ENCODE measurements at places on chromosomes 6 and 20.

DNA sequence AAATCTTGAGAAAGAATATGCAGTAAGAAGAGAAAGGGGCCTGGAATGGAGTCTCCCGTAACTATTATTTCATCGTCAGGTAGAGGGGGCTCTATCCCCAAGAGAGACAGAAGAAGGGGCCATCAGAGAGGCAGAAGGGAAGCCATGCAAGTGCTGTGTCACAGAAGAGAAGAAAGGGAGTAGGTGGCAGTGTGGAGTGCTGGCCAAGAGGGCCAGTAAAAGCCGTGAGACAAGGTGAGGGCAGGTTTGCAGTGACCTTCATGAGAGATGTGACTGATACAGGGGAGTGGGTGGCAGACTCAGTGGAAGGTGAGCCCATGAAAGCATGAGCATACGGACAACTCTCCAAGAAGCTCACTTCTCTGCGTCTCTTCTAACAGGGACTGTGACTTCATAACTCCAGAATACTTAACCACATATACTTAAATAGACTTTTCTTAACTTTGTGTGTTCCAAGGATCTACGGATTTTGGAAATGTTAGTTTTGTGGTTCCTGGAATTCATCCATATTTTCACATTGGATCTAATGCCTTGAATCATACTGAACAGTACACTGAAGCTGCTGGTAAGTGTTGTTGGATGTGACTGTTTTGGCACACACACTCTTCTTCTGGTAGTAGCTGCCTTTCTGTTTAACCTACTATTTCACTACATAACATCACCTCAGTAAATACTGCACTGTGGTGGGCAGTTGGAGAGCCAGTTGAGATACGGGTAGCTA is 15.6 kb downstream of the PM20D2 start:
- DNase-seq, result no peak

- no peak for DNase-seq
These were observed 31.6 kb upstream of the LY86 start for GRCh38 chr6:6556738-6557503.

- DNase-seq, result no peak
These were observed 194.2 kb upstream of the GMDS start for GRCh38 chr6:2439632-2440031.

DNA sequence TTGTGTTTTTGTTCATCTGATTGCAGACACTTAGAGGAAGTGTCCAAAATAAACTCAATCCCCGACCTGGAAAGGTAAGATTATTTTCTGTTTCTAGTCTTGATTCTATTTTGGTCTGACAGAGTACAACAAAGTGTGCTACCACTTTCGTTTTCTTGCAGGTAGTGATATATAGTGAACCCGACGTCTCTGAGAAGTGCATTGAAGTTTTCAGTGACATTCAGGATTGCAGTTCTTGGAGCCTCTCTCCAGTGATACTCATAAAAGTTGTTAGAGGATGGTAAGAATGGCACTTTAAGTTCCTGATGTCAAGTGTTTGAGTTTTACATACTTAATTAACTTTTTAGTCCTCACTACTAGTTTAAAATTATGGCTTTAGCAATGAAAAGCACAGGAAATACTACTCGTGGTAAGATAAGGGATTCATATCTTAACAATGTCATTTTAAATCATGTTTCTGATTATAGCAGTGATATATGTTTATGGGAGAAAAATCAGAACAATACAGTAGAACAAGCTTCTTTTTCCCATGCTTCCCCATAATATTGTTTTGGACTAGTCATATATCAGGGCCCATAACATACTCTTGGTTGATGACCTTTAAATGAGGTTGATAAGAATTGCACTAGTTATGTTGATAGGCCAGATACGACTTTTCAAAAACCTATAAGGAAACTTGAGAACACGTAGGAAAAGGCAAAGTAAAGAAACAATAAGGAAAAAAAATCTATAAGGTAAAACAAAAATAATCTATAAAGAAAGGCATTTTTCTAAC is 104.0 kb downstream of the RTN4IP1 start:
- no peak for DNase-seq

DNA sequence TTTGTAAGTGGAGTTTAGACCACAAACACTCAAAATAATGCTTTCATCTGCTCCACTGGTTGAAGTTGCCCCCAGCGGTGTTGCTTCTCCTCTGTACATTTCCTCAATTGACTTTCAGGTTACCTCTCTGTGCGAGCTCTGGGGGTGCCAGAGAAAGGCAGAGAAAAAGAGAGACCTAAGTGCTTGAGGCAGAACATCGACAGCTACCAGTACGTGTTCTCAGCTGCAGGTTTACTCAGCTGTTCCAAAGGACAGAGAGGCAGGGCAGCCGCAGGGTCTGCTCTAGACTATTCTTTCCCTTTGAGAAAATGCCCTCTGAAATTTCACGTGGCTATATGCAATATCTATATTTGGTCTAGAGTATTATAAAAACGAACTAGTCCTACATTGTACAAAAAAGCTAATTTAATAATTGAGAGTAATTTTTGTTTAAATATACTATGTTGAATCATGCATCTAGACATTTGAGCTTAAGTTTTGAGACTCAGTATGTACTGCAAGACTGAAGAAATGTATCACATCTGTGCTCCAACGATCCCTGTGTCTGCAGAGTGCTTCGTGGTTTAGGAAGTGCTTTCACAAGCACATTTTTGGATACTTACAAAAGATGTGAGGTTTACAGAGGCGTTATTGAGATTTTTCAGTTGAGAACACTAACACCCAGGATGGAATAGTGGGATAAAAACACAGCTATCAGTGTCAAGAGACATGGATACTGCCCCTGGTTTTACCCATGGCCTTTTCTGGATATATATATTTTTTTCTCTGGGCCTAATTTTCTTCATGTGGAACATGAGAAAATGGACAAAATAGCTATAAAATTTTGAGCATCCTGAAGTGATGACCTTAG is 453.6 kb upstream of the FLRT3 start:
- no peak for DNase-seq

DNA sequence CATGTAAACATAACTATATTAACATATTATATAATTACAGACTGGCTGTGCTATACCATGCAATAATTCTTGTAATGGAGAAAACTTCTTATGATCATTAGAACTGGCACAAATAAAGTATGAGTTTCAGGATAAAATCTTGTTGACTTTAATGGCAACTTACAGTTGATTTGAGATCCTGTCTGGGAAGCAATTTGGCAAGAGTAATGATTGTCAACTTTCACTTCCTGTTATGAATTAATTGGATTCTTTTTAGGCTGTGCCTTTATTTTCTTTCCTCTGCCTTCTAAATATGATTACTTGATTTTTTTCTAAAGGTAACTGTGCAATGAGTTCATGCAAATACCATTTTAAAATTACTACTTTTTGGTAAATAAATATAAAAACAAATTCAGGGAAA is 158.1 kb upstream of the B3GAT2 start:
- no peak for DNase-seq

DNA sequence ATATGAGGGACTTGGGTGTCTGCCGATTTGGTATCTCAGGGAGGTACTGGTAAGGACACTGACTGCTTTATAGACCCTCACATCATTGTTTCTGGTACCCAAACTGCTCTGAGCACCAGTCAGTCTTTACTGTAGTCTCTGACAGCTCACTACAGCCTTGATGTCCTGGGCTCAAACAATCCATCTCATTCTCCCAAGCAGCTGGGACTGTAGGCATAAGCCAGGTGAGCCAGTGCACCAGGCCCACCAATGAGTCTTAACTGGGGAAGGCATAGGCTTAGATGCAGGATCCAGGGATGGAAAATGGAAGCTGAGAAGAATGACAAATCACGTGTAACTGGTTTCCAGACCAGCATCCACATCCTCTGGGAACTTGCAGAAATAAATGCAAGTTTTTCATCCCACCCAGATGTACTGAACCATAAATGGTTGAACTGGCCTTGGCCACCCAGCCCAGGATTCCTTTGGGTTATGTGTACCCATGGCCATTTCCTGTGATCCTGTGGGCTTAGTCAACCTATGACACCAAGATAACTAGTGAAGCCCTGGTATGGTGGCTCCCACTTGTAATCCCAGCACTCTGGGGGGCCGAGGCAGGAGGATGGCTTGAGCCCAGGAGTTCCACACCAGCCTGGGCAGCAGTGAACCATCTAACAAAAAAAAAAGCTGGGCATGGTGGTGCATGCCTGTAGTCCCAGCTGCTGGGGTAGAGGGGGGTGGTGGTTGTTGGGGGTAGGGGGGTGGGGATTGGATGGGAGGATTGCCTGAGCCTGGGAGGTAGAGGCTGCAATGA is 5.8 kb downstream of the TUBB start:
- DNase-seq, result no peak

- DNase-seq, result no peak
These were observed 285.4 kb upstream of the FLRT3 start for GRCh38 chr20:14622796-14623195.

DNA sequence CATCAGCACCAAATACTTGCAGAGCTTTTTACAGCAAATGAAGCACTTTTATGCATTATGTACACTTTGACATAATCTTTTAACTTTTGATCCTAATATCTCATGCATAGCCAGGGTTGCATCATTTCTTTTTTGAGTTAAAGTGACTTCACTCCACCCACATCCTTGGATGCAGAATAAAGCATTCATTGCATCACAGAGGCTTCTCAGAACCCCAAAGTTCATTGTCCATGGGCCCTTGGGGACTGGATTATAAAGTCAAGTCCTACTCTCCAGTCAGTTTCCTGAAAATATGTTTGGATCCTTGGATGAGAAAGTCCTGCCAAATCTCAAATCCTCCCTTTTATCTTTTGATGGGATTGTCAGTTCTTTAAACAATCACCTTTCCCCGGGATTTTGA is 10.6 kb upstream of the EFHC1 start:
- no peak for DNase-seq

DNA sequence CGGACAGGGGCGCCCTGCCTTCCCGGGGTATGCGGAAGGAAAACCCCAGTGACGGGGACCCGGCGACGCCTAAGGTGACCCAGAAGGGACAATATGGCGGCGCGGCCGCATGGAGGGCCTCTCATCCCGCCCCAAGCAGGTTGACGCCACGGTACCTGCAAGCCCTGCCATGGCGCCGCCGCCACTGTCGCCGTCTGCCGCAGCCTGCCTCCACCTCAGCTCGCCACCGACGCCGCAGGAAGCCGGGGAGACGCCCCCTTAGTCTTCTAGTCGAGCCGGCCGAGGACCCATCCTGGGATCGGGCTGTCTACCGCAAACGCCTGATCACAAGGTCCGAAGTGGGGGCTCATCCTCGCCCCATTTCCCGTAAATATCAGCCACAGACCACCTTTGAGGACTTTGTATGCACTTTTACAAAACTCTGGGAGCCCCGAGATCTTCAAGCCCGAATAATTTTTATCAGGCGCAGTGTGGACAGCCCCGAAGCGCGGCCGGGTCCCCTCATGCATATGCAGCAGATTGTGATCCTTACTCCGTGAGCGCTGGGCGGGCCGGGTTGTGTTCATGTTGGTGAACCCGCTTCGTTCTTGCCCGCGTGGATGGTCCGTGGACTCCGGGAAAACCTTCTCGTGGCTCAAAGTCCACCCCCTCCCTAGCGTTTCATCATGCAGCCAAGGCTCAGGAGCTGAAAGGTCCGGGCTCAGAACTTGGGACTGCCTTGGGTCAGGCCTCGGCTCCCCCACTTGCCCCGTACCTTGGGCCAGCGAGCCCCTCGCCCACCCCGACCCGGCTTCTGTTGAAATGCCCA is at the start of gene BLCAP:
TSS of gene BLCAP (minus strand) at position 239 of the 808 bp plus-strand sequence. CDS start 8,702 bp downstream, outside the sequence.
- peak; percentile 86 for DNase-seq

GRCh38 chr20:51591871-51592270 is 49.4 kb upstream of the NFATC2 start:
- DNase-seq, result no peak

- no peak for DNase-seq
These were observed 15.5 kb upstream of the BCAS1 start for GRCh38 chr20:54085910-54086309.

DNA sequence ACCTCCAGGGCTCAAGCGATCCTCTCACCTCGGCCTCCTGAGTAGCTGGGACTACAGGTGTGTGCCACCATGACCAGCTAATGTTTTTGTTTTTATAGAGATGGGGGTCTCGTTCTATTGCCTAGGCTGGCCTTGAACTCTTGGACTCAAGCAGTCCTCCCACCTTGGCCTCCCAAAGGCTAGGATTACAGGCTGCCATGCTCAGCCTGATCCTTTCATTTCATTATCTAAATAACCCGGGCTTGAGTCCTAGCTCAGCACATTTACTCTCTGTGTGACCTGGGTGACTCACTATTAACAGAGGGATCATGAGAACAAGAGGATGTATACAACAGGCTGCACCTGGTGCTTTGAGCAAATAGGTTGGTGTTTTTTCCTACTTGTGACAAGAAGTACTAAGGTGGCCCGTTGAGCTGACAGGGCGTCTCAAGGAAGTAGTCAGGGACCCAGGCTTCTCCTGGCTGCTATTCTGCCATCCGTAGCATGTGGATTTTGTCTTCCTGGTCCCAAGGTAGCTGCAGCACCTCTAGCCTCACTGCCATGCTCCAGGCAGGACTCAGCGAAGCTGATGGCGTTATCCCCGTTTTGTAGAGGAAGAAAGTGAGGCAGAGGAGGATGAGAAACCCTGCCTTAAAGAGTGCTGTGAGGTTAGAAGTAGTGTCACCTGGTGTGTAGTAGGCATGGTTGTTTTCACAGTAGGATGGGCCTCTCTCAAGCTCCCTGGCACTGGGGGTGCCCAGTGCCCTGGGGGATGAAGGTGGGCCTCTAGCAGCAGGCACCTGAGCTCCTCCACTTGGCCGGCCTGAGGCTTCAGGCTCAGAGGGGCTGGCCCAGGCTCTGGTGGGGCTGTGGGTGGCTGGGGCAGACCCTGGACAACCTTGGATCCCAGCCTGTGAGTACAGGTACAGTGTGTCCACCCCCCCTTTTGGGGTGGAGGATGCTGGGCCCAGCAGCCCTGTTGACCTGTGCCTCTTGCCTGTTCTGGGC is 62.4 kb downstream of the ADNP start:
- no peak for DNase-seq

- peak; percentile 68 for DNase-seq
These were observed 17.9 kb upstream of the PRDM13 start for GRCh38 chr6:99588618-99589289.

DNA sequence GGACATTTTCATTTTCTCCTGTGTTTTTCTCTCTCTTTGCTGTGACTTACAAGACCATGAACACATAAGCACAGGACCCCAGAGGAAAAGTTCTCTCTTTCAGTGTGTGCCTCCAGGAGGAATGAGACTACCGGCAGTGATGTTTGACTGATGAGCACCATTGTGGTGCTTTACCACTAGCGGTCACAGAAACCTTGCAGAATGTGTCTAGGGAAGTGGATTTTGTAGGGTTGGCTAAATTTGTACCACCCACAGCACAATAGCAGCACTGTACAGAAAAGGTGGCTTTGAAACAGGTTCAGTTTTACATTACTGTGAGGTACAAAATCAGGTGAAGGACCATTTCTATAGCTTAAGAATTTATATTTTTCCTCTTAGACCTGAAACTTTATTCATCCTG is 301.9 kb upstream of the SUPT3H start:
- DNase-seq, result no peak

GRCh38 chr6:94401311-94401710 is 982.0 kb upstream of the EPHA7 start:
- no peak for DNase-seq

GRCh38 chr6:81999270-81999669 is 246.8 kb upstream of the TENT5A start:
- DNase-seq, result no peak

DNA sequence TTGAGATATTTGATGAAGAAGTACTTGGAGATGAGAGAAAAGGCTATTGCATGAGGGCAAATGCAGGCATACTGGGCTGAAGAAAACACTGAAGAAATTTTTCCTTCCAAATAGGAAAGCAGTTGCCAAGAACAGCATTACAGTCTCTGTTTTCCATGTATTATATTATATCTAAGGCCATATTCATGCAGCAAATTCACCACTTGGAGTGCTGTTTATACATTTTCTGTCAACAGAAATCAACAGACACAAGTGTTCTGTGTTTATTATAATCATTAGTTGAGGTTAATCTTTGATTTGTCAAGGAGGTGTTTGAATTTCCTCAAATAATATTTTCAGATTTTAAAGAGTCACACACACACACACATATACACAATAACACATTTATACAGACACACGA is 268.8 kb upstream of the PLCB4 start:
- no peak for DNase-seq

Data from NCI-H510A (cell line).